ENCODE measurements at places on chromosomes 3 and 15.

DNA sequence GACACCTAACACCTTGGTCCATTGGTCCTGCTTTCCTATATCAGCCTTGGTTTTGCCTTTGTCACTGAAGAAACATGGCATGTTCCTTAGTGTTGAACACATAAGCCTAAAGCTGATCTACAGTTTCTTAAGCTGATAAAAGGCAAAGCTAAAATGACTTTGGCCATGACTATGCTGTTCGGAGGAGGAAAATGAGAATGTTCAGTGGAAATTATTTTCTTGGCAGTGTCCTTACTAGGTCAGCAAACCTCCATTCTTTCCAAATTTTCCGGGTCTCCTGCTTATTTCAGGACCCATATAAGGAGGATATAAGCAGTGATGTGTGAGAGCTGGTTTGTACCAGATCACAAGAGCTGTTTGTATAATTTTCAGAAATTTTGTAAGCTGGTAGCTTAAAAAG, 832.9 kb upstream of the CFAP20DC start:
- DNase-seq: no peak

GRCh38 chr3:52313188-52313773, 2.8 kb upstream of the DNAH1 start:
- DNase-seq: no peak

DNA sequence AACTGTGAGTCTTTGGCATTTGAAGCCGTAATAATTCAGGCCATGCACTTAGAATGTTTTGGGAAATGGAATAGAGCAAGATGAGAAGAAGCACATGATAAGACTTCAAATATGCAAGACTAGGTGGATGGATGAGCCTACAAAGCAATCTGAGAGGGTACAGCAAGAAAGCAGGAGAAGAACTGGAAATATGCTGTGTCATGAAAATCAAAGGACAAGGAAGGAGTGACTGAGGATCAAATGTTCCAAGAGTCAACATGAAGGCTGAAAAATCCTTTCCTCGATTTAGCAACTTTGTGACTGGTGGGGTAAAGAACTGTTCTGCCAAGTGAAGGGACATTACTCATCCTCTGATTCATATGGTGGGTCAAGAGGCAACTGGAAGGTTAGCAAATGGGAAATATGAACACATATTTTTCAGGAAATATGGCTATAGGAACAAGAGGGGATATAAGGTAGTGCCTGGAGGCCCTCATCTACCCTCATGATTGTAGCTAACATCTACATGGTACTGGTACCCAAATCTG, 803.7 kb upstream of the ARRDC4 start:
- DNase-seq: peak; percentile 11

GRCh38 chr3:157119369-157119951, 40.5 kb downstream of the CCNL1 start:
- DNase-seq: no peak

- peak; percentile 11 for DNase-seq
Measured at GRCh38 chr3:138348754-138349739, 668 bp downstream of the MRAS start.

DNA sequence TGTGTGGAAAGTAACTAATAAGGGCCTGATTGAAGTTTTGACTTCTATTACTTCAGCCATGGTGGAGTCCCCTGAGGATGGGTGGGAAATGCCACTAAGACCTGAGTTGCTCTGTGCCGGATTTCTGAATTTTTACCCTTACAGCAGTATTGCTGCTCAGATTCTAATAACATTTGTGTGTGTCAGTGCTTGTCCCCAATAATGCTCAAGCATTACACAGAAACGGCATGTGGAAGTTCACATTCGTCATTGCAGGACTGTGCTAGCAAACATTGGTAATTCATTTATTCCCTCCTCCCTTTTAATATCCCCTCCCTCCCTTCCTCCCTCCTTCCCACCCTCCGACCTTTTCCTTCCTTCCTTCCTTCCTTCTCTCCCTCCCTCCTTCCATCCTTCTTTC, 484.5 kb upstream of the ONECUT1 start:
- DNase-seq: no peak

DNA sequence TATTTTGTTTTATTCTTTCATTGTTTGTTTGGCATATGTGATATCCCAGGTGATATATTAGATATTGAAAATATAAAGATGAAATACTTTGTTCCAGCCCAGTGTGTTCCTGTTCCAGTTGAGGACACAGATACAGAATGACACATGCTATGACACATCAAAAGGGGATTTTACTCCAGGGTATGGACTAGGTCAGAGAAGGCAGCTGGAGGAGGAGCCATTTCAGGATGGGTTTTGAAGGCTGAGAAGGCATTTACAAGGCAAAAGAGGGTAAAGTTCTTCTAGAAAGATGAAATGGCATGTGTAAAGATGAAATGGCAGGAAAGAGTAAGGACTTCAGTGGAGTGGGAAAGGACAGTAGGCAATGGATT, 163.8 kb downstream of the ZIC1 start:
- no peak for DNase-seq

DNA sequence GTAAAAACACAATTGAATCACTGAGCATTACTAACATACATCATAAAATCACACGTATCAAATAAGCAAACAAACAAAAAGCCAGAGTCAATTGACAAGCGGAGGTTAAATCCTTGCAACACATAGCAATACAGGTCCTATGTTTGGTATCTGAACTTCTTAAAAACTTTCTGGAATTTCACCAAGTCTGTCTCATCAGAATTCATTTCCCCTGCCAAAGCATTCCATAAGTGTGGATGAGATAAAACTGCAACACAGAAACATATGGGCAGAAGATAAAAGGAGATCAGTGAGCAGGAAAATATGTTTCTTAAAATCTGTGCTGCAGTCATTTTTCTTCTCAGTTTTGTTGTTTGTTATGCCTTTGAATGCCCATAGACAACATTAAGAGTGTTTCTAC, 1155.5 kb downstream of the TBL1XR1 start:
- DNase-seq: no peak

- no peak for DNase-seq
Measured at GRCh38 chr3:46417841-46418611, 11.0 kb downstream of the CCRL2 start.

DNA sequence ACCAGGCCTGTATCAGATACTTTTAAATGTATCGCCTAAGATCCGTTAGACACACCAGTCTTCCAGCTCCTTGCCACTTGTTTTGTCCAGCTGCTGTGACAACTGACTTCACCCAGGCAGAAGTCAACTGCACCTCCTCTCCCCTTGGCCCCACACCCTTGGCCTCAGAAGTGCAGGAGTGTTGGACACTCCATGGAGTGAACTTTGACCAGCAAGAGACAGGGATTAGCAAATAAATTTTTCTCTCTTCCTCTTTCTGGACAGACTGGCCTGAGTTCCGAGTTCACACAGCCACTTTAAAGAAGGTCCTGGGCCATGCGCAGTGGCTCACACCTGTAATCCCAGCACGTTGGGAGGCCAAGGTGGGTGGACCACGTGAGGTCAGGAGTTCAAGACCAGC, 2.9 kb upstream of the CLN6 start:
- no peak for DNase-seq

GRCh38 chr3:188431553-188431952, 277.6 kb downstream of the LPP start:
- peak; percentile 68 for DNase-seq

DNA sequence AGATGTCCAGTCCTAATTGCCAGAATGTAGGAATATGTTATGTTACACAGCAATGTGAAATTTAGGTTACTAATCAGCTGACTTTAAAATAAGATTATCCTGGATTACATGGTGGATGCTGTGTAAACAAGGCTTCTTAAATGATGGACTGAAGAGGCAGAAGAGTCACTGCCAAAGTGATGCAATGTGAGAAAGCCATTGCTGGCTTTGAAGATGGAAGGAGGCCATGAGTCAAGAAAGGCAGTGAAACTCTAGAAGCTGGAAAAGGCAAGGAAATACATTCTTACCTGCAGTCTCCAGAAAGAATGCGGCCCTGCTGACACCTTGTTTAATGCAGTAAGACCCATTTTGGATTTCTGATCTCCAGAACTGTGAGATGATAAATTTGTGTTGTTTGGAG, 179.1 kb upstream of the ZPLD1 start:
- no peak for DNase-seq

- peak; percentile 85 for DNase-seq
Measured at GRCh38 chr3:149553781-149554451, 79.4 kb downstream of the TM4SF4 start.

DNA sequence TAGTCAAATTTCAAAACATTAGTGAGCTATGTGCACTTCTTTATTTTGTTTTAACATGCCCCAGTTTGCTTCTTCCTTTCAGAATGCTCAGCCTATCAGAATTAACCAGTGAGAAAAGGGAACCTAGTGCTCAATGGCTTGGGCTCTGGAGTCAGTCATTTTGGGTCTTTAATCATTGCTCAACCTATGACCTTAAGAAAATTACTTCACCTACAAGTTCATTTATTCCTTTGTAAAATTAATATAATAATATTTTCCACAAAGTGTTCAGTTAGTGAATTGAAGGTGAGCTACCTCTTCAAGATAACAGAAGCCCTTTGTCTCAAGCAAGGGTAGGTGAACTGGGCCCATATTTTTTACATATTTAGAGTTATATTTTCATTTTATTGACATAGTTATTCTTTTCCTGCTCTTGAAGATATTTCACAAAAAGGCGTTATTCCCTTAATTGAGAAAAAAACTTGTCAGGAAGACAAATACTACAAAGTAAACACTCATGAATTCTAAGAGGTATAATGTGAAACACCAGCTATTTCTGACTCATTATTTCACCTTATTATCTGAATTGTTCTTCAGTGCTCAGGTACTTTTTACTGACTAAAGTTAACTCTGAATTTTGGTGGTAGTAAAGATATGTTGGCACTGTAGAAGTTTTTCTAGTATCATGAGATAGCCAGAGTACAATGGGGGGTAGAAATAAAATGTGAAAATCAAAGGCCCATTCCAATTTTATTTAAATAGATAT, 415.5 kb downstream of the NAALADL2 start:
- no peak for DNase-seq

GRCh38 chr15:32766101-32766500, 48.3 kb downstream of the GREM1 start:
- DNase-seq: no peak

GRCh38 chr3:185831195-185831594, 6.4 kb upstream of the IGF2BP2 start:
- no peak for DNase-seq

DNA sequence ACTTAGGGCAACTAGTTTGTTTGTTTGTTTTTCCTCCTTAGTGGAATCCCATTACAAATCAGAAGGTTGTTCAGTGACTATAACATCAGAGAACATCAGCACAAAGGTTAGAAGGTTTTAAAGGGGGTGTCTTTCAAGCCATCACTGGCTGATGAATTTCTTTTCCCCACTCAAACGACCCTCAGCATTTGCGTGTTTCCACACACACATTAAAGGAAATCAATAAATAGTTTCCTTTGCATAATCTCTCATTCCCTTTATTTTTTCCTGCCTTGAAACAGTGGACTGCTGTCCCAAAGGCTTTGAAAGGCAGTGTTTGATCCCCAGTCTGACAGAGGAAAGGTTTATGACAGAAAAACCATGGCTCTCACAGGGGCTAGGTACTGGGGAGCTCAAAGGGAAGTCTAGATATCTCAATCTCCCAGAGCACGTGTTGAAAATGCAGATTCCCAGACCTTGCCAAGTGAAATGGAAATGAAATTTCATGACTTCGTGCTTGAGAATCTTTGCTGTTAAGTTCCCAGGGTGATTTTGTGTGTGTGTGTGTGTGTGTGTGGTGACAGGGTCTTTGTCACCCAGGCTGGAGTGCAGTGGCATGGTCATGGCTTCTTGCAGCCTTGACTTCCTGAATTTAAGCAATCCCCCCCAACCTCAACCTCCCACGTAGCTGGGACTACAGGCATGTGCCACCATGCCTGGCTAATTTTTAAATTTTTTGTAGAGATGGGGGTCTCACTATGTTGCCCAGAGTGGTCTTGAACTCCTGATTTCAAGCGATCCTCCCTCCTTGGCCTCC, 2.2 kb upstream of the INTS14 start:
- DNase-seq: no peak

GRCh38 chr3:57003676-57004075, 56.8 kb upstream of the SPATA12 start:
- DNase-seq: no peak

- DNase-seq: peak; percentile 69
Measured at GRCh38 chr15:60635507-60636352, 156.8 kb upstream of the ICE2 start.

- peak; percentile 19 for DNase-seq
Measured at GRCh38 chr3:154121701-154122551, 736 bp downstream of the ARHGEF26 start.

DNA sequence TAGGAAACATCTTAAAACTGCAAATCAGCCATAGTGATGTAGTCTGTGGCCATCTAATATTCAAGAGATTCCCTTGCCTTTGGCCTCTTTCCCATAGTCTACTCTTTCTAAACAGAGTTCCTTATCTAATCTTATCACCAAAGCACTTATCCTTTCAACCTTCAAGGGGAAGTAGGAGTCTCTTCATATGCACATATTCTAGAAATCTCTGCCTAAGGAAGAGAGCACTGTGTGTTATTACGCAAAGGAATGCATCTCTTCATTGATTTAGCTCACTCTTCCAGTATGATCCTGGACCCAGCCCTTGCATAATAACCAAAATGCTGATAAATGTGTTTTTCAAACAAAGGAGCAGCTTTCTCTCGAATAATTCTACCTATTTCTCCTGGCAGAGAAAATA, 253.7 kb upstream of the TPRG1 start:
- DNase-seq: no peak

DNA sequence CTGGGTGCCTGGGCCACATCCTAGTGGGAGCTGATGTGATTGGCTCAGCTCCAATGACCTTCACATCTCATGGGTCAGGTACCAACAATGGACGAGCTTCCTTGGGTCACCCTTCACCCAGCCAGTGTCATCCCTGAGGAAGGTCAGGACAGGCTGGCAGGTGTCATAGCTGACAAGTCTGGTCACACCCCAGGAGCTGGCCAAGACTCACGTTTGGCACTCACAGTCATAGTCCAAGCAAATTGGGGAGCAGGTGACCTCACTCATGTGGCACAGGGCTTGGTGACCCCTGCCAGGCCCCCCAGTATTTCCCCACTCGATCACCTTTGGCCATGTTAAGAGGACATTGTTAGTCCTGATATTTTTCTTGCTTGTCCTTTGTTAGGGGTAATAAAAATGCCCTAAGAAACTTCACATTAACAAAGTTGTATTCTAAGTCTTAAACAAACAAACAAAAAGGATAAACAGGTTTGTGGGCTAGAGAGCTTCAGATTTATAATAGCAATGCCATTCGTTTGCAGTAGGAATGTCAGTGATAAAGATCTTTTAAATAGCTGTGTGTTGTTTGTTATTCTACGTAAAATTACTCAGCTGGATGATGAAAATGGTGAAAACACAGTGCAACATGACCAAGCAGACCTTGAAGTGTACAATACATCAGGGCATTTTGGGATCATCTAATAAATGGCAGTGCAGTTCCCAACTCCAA, 79.5 kb upstream of the POMGNT2 start:
- DNase-seq: peak; percentile 89

DNA sequence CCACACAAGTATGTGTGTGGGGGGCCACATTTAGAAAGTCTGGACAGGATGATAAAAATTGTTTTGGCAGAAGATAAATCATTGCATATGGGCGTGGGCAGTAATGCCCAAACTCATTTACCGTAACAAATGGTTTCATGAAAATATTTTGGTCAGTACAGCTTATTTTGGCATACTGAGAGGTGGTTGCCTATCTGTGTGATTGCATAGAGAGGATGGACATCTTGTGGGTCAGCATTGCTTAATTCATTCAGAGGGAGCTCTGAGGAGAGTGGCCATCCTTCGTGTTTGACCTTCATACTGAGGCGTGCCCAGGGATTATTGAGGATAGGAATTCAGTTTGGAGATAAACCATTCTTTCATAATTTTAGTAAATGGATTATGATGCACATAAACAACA, 162.5 kb downstream of the GAP43 start:
- no peak for DNase-seq

GRCh38 chr3:49386056-49386756, 25.6 kb downstream of the RHOA start:
- no peak for DNase-seq
